IMR-90 (cell line): ENCODE measurements at places on chromosomes 2 and 18.

- DNase-seq = no peak
These were observed 1.1 kb upstream of the CEP192 start for GRCh38 chr18:12990123-12990475.

GRCh38 chr2:101744832-101745231, 47.3 kb downstream of the MAP4K4 start:
- DNase-seq = no peak

- DNase-seq = no peak
These were observed 19.5 kb upstream of the MTCL1 start for GRCh38 chr18:8685914-8686216.

- no peak for DNase-seq
These were observed 137.7 kb downstream of the EN1 start for GRCh38 chr2:118709786-118710185.

- DNase-seq = no peak
These were observed 11.7 kb upstream of the SMAD7 start for GRCh38 chr18:48962252-48962993.

DNA sequence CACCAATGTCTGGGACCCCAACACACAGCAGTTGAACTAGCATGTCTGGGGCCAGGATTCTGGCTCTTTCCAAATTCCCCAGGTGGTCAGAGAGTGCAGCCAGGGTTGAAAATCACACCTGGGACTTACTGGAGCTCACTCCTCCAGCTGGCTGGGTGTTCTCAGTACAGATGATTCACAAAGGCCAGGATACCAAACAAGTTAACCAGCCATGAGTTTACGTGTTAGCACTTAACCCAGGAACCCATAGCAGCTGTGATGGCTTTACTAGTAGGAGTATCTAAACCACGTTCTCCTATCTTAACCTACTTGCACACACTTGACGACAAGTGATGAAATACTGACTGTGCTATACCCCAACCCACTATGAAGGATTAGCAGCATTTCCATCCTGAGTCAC, 222.8 kb downstream of the FBXO15 start:
- DNase-seq = peak; percentile 65

DNA sequence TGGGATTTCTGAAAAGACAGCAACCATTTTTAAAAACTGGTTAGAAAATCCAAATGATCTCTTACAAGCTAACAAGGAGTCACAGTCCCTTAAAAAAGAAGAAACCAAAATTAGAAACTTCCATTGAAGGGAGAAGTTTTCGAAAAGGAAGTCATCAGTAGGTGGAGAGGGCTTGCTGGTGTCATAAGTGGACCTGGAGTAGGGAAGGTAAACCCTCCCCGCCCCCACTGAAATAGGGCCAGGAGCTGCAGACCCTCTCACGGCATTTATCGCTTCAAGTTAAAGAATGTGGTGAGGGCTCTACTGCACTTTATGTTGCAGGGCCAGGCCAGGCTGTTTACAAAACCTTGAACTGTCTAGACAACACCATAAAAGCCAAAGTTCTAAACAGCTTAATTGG, 2.9 kb downstream of the HOXD11 start:
- no peak for DNase-seq

- DNase-seq = peak; percentile 85
These were observed 94.3 kb downstream of the OLA1 start for GRCh38 chr2:174153757-174154680.

DNA sequence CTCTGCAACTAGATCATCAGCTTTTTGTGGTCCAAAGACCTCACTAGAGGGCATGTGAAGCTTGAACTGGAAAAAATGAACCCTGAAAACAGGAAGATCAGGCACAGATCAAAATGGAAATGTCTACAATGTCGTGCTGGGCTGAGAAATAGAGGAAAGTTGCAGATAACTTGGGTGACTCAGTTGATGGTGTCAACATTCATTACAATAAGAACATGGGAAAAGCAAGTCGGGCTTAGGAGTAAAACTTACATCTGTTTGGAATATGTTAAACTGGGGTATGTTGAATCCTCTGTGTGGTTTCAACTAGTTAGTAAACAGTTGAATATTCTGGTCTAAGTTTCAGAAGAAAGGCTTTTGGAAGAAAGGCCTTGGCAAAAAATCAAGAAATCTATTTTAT, 940.4 kb downstream of the ERBB4 start:
- no peak for DNase-seq
